ENCODE measurements at places on chromosomes 12 and 14.

DNA sequence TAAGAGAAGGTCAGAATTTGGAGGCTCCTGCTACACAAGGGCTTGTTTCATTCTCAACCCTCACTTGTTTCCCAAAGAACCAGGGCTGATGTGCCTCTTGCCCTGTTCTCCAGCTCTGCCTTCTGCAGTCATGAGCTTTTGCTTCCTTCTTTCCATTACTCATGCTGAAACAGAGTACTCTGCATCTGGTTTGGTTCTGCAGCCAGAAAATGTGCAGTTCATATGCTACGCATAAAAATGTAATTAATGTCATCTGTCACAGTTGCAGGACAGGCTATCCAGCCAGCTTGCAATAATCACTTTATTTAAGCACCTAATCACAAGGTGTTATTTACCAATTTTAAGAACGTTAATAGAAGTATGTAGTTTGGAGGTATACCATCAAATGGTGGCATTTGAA is 150.2 kb downstream of the SRGAP1 start:
- DNase-seq = no peak

DNA sequence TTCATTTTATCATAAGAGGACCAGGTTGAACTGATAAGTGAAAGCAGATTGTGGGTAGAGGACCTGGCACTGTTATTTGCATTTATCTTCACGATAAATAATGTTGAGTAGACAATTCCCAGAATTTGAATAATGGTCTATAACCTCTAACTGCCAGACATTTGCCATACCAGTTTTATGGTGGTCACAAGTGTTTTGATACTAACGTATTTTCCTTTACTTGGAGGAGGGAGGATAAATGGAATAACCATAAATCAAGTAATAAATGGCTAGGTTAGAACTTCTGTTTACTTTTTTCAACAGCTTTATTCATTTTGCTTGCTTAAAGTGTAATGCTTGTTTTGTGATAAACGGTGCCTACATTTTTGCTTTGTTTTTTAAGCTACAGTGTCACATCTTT is 9.5 kb downstream of the PAX9 start:
- DNase-seq = peak; percentile 81

GRCh38 chr14:37210448-37210847 is 12.7 kb downstream of the MIPOL1 start:
- no peak for DNase-seq

DNA sequence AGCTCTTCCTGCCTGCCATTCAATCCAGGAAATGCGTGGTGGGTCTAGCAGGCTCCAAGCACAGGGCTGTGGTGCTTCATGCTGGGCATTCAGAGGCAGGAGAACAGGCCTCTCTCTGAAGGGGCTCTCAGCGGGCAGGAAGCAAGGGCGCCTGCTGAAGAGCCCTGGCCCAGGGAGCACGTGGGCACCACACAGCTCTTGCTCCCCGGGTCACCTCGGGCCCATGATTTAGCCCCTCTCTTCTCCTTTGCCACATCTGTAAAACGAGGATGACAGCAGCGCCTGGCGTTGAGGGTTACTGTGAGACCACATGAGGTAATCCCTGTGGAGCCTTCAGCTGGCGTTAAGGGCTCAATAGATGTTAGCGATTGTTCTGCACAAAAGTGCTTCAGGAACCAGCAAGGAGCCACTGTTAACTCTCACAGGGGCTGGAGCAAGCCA is 37.6 kb upstream of the SPTLC2 start:
- peak; percentile 87 for DNase-seq

GRCh38 chr14:67735336-67736147 is 33.9 kb downstream of the RDH12 start:
- no peak for DNase-seq

- no peak for DNase-seq
Measured at GRCh38 chr12:106600503-106600902, 17.7 kb downstream of the RFX4 start.

GRCh38 chr12:93176165-93176564 is 201.6 kb upstream of the NUDT4 start:
- no peak for DNase-seq

DNA sequence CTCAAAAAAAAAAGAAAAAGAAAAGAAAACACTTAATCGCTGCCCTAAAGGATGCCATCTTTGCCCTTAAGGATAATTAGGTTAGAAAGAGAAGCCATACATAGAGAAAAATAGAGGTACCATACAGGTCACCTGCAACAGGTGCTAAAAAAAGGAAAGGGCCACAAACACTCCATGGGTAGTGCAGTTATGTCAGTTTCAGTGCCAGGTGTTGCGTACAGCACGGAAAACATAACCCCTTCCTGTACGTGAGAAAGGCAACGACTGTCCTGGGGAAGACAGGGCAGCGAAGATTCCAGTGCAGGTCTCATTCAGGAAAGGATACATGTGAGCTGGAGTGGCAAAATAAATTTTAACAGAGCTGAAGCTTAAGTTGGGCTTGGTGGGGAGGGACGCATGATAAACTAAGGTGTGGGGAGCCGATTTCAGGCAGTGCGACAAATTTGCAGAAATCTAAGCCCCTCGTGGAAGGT is 553 bp upstream of the DAZAP2 start:
- DNase-seq = no peak

DNA sequence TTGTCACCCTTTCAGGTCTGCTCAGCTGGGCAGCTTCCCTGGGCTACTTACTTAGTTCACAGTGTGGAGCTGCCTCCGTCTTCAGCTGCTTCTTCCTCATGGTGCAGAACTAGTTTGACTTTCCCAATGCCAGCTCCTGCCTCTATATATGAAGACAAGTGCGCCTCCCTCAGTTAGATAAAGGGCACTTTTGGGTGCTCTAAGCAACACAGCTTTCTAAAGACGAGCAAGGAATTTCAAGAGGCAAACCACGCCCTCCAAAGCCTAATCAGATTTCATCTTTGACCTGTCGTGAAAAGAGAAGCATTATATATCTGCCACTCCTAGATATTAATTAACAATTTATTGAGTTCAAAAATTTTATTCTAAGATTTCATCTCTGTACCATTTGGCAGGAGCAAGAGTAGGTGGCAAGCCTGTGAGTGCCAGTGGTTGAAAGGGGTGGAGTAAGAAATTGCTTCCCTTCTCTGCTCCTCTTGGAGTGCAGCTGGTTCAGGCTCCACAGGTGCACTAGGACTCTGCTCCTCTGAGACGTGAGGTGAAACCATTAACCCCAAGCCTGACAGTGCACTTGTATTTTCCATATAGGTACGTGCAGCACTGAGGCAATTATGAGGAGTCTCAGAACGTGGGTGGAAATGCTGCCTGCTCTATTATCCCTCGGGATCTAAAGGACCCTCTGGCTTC is 2.1 kb upstream of the SLC11A2 start:
- peak; percentile 43 for DNase-seq

- DNase-seq = no peak
Measured at GRCh38 chr12:66329941-66330340, 27.6 kb downstream of the HELB start.

GRCh38 chr14:46053221-46053620 is 598.4 kb downstream of the RPL10L start:
- no peak for DNase-seq

GRCh38 chr12:63752841-63753240 is 26.9 kb upstream of the RXYLT1 start:
- no peak for DNase-seq

GRCh38 chr12:105330931-105331804 is 677 bp downstream of the C12orf75 start:
- no peak for DNase-seq

GRCh38 chr12:48690990-48691389 is 9.0 kb upstream of the KANSL2 start:
- no peak for DNase-seq

DNA sequence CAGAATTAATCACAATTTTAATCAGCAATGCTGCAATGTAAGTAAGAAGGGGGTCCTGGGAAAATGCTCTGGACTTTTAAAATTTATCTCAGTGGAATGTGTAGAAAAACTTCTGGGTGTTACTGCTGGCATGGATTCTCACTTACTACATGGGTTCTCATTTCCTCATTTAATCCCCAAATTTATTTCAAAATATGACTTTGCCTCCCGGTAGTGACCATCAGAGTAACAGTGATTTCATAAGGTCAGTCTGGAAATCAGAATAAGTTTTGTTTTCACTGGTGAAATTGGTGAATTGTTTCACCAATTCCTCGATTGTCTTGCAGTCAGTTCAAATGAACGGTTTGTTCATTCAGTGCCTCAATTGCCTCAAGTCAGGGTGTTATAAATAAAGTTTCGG is 22.3 kb upstream of the DDHD1 start:
- no peak for DNase-seq

- no peak for DNase-seq
Measured at GRCh38 chr12:84658877-84659276, 253.7 kb downstream of the SLC6A15 start.

- no peak for DNase-seq
Measured at GRCh38 chr14:76090616-76091391, 60.9 kb upstream of the GPATCH2L start.

- no peak for DNase-seq
Measured at GRCh38 chr14:104986487-104987164, 1.0 kb downstream of the CLBA1 start.

- no peak for DNase-seq
Measured at GRCh38 chr14:102437997-102438915, 71.3 kb downstream of the ANKRD9 start.

DNA sequence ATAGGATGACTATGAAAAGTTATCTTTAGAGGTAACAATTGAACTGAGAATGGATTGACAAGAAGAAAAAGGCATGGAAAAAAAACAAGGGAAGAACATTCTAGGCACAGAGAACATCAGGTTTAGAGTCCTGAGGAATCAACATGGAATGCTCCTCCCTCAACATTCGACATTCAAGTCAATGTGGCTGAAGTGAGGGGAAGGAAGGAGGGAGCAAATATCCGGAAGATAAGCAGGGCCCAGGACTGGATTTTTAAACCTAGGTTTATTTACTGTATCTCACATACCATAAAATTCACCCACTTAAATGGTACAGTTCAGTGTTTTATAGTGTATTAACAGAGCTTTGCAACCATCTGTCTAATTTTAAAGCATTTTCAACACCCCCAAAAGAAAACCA is 9.6 kb upstream of the CCER1 start:
- DNase-seq = no peak

GRCh38 chr14:106460916-106461315 is 934.5 kb downstream of the TMEM121 start:
- DNase-seq = no peak

GRCh38 chr14:90454041-90455000 is 57.5 kb downstream of the CALM1 start:
- no peak for DNase-seq

GRCh38 chr14:79597566-79597965 is 613.7 kb downstream of the DIO2 start:
- DNase-seq = no peak

GRCh38 chr12:14313379-14314138 is 51.9 kb upstream of the ATF7IP start:
- DNase-seq = no peak

GRCh38 chr12:15336768-15337553 is 14.7 kb downstream of the PTPRO start:
- DNase-seq = no peak

DNA sequence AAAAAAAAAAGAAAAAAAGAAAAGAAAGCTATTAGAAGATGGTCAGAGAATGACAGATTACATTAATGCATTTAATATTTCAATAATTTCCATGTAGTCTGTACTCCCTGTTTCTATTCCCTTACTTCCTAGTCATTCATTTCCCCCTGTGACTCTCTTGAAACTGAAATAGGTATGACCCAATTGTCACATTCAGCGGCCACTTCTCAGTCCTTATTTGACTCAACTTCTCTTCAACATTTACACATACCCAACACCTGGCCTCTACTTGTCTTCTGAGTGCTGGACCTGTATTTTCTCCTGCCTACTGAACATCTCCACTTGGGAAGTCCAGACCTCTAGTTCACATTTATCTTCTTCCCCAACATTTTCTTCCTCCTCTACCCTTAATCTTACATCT is 7.2 kb downstream of the EEA1 start:
- DNase-seq = no peak

DNA sequence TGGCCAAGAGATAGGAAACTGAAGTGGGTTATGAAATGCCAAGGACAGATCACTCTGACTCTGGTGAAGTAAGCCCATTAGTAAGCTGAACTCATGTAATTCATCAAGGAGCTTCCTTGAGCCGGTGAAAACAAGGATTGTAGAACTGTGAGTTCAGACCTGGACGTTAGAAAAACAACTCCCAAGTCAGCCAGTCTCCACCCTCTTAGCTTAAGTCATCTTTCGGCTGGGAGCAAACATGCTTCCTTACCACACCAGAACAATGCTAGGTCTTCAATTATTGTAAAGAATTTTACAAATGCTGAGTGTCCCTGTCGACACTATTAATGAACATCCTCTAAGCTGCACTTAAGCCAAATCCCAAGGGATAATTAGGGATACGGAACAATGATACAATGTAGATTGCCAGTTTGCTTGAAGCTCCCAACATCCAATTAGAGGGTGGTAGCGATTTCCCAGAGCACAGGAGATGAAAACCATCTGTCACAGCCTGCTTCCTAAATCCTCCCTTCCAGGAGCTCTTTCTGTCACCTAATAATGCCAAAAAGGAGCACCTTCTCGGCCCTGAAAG is 45.7 kb upstream of the VASH1 start:
- no peak for DNase-seq

DNA sequence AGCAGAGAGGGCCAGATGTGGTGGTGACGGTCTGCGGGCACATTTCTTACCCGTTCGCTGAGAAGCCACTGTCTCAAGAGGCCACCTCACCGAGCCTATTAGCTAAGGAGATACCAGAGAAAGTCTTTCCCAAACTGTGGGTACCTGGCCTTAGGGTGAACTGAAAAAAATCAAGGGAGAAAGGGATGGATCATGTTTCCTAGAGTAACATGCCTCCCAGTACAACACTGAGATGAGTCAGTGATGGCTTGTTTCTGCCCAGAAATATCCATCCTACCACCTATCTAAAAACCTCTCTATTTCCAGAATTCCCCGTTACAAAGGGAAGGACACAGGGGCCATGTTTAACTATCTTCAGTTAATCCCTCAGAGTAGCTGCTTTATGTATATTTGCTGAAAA is 83.7 kb downstream of the LMNTD1 start:
- no peak for DNase-seq

Data from NCI-H187 treated with DMSO at 0.1 percent for 48 hours (cell line).